ENCODE measurements at places on chromosomes 4 and X.

- no peak for DNase-seq
Measured at GRCh38 chr4:17760626-17761025, 20.8 kb downstream of the FAM184B start.

- no peak for DNase-seq
Measured at GRCh38 chr4:39719804-39720580, 22.1 kb downstream of the UBE2K start.

GRCh38 chr4:151962138-151962823 is 201.5 kb upstream of the GATB start:
- DNase-seq, result no peak

- no peak for DNase-seq
Measured at GRCh38 chr4:173821036-173821435, 291.0 kb upstream of the HAND2 start.

GRCh38 chr4:1309261-1310010 is 19.7 kb downstream of the MAEA start:
- DNase-seq, result no peak

GRCh38 chrX:153690466-153690865 is 2.7 kb downstream of the SLC6A8 start:
- DNase-seq, result no peak

GRCh38 chr4:177292171-177292570 is 17.5 kb upstream of the NEIL3 start:
- DNase-seq, result no peak

DNA sequence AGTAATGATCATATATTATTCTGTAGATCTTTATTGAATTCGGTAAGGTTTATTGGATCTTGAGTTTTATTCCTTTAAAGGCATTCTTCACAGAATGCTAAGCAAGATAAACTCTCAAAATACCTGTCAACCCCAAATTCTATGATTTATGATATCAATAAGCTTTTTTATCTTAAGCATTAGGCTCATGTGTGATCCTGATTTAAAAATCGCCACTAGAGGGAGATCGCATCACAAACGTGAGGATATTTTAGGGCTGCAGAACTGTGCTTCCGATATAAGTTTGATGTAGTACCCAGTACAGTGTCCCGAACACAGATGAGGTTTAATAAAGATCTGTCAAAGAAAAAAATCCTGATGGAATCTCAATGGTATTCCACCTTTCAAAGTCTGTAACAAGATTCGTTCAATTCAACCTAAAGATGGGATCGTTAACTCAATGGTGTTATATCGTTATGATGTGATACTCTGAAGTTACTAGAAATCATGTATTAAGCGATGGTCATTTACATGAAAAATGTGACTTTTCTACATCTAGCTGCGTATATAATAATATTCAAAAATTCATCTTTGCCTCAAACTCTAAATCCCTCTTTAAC is 169.0 kb downstream of the CORIN start:
- peak; percentile 49 for DNase-seq

GRCh38 chr4:155190099-155190498 is 18.3 kb upstream of the NPY2R start:
- DNase-seq, result no peak

DNA sequence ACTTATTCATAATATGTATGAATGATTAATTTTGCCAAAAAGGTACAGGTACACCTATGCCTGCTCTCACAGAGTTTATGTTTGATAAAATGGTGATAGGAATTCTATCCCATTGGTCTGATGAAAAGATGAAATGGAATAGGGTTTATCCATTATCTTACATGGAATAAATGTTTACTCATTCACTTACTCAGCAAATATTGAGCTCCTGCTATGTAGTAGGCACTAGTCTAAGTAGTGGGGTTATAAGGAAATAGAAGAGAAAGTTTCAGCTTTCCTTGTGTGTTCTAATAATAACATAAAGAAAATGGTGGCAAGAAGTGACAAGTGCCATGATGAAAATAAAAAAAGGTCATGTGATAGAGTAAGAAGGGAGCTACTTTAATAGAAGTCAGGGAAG is 12.4 kb upstream of the SLC10A7 start:
- no peak for DNase-seq

DNA sequence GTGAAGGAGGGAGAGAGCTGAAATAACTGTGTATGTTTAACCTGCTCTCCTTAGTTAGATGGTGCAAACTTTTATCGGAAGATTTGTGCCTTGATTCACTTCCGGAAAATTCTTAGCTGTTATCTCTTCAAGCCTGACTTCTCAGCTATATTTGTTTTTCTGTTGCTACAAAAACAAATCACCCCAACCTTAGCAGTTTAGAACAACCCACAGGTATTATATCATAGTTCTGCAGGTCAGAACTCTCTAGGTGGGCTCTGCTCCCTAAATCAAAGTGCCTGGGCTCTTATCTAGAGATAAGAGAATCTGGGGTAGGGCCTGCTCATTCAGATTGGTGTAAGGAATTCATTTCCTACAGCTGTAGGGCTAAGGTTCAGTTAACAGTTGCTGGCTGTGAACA is 15.1 kb upstream of the CEP135 start:
- DNase-seq, result no peak

- DNase-seq, result no peak
Measured at GRCh38 chr4:116736756-116737155, 348.6 kb downstream of the TRAM1L1 start.

GRCh38 chr4:2812612-2813354 is 19.9 kb downstream of the SH3BP2 start:
- DNase-seq, result no peak

DNA sequence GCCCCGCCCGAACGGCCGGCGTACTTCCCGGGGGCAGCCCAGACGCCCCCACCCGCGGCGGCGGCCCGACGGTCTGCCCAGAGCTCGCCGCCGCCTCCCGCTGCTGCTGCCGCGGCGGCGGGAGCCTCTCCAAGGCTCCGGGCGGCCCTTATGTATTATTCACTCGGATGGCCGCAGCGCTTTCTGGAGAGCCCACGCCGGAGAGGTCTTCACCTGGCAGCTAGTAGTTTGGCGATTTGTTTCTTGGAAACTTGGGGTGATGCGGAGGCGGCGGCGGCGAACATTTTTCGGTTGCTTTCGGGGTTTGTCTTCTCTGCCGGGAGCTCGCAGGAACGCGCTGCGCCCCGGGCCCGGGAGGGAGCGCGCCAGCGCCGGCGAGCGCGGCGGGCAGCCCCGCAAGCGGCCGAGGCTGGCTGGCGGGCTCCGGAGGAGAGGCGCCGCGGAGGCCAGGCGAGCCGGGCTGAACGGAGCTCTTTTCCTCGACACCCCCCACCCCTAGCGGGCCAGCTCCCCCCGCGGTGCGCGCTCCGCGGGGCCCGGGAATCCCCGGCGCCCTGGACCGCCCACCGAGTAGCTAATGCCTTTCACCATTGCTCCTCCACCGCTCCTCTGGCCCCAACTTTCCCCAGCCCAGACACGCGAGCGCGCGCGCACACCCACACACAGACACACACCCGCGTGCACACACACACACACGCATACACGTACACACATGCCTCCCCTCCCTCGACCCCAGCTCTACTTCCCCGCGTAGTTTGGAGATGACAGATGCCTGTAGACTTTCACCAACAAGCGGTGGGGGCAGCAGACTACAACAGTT is 113.5 kb downstream of the DHX15 start:
- no peak for DNase-seq
